Activated CD4-positive, alpha-beta T cell treated with anti-CD3 and anti-CD28 coated beads, Interleukin-2, Interleukin-4, amounts not matched to agents 100 ng/mL and 50 ng/mL, durations not matched to agents 16 hours and 8 hours (primary cell): ENCODE measurements at places on chromosomes 1 and 21.
A peak's percentile ranks its signal among the peaks of the same experiment; 100 is the strongest.

DNA sequence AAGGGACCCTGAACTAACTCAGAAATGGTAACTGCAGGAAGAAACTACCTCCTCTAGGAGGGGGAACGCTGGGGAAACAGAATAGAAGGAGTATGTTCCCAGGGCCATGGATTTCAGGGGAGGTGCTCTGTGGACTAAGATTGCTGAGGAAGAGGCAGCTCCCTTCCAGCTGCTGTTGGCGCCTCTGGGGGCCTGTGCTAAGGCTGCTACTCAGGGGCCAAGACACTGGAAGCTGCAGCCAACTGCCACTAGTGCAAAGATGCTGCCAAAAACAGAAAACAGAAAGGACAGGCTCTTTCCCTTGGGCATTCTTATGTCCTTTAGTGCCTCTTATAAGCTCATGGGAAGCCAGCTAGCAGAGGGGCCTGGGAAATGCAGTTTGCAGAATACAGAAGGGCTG, 58.0 kb upstream of the SGIP1 start:
- no peak for DNase-seq

DNA sequence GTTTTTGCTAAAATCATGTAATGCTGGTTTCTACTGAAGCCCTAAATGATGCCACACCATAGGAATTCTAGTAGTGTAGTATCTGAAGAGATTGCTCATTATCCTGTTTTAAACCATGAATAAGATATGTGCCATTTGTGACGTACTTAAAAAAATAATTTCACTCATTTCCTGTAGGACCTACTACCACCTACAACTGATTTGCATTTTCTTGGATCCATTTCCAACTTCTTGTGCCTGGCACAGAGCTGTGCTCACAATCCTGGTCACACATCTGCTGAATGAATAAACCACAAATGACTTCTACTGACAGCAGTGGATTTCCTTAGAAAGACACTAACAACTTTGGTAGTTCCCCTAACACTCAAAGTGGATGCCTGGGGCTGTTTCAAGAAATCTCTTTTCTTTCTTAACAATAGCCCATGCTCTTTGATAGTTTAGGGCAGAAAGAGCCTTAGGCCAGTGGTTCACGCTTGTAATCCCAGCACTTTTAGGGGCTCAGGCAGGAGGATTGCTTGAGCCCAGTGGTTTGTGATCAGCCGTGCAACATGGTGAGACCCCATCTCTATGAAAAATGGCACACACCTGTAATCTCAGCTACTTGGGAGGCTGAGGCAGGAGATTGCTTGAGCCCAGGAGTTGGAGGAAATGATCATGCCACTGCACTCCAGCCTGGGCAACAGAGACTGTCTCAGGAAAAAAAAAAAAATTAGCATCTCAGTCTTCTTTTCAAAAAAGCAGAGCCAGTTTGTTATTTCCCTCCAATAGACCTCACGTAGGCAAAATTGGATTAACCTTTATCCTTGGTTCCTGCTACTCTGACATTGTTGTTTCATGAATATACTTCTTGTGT, 13.0 kb upstream of the BATF3 start:
- peak; percentile 74 for DNase-seq

DNA sequence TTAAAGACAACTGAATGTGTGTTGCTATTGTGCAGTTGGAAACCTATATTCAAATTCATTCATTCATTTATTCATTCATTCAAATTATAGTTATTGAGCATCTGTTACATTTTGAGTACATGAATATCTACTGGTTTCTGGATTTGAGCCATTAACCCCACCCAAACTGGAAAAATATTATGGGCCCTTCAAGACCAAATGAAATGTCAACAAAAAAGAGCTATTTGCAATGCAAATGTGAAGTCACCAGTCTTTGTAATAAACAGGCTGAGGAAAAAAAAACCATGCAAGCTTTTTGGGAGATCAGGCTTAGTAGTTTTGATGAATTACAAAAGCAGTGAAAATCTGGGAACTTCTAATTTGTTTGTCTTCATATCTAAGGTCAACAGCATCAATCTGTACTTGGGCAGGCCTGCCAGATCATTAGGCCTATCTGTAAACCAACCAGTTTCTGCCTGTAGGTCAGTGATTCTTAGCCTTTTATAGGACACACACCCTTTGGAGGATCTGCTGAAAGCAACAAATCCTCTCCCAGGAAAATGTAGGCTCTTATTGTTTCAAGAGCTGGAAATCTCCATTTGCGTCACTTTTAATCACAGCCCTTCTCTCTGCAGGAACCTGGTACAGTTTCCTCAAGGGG, 134.7 kb downstream of the FAM78B start:
- no peak for DNase-seq

- no peak for DNase-seq
Observed at GRCh38 chr1:72516826-72517225, 234.5 kb upstream of the NEGR1 start.

GRCh38 chr1:55364216-55364615, 149.1 kb upstream of the USP24 start:
- DNase-seq, result no peak

DNA sequence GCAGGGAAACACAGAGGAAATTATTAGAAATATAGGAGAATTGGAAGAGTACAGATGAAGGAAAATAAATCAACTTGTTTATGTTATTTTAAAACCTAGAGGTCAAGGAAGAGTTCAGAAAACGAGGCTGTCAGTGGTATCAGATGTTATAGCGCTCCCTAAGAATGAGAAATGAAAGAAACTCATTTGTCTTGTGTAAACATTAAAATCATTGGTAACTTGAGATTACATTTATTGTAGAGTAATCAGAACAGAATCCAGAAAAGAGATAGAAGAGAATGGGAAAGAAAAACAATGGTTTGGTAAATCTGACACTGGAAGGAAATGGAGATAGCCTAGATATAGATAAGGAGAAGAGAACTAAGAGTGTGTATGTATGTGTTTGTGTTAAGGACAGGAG, 106.4 kb downstream of the ATF6 start:
- DNase-seq, result no peak

- DNase-seq, result peak; percentile 6
Observed at GRCh38 chr1:94755675-94756074, 64.5 kb upstream of the SLC44A3 start.

DNA sequence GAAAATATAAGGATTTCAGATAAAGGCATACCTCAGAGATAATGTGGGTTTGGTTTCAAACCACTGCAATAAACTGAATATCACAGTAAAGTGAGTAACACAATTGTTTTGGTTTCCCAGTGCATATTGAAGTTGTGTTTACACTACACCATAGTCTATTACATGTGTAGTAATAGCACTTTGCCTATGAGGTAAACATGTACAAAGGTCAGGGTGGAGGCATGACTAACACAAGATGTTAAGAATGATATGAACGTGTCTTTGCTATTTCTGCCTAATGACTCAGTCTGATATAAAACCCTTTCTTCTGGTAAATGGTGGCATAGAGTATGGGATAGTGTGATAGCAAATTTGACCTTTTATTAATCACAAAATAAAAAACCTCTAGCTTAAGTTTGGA, 621.5 kb upstream of the ADGRL2 start:
- DNase-seq, result no peak

DNA sequence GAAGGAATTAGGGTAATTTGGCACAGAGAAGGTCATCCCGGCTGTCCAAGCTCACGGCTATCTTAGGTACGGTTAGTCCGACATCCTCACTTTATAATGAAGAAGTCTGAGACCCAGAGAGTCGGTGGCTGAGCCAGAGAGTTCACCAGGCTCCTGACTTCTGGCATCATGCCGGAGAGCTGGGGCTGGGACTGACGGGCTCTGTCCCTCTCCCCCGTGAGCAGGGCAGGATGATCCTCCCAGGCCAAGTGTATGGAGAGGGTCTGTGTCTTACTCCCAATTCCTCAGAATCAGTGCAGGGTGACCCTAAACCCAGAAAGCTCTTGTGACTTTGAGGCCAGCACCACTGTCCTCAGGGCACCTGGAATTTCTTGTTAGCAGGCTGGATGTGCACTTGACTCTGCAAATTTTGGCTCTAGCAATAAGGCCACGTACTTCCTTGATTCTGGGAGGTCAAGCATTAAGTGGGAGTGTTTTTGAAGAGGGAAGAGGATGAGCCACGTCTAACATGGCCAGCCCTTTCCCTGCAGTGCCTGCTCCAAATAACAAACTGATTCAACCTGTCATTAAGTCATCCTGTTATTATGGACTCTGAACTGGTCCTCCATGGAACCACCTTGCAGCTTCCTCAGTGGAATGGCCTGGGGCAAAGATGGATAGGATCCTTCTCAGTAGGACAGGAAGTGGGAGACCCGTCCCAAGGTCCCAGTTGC, 20.8 kb upstream of the BTG2 start:
- DNase-seq, result no peak

DNA sequence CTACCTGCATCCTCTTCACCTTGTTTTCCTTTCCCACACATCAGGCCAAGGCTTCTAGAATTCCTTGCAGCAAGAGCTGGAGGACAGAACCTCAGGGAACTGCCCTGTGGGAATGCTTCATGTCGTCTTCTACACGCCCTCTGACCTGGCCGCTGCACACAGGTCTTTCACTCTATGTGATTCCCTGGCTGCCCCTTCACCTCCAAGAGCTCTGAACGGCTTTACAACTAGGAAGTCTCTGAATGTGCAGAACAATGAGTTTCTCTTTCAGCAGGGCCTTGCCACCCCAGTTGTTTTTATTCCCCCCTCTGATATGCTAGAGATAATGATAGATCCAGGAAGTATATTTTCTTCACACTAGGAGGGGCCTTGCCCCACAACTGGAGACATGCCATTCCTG, 142.6 kb downstream of the CLIC6 start:
- no peak for DNase-seq
